Endothelial cell (in vitro differentiated cells): ENCODE measurements at places on chromosomes 7 and 10.

DNA sequence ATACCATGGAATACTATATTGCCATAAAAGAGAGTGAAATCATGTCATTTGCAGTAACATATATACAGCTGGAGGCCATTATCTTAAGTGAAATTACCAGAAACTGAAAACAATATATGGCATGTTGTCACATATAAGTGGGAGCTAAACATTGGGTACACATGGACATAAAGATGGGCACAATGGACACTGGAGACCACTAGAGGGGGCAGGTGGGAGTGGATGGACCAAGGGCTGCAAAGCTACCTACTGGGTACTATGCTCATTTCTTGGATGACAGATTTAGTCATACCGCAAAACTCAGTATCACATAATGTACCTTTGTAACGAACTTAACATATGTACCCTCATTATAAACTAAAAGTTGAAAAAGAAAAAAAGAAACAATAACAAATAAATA is 1167.6 kb downstream of the NXPH1 start:
- no peaks in the 10 kb centered on the region for H3K36me3 ChIP-seq
- no peaks in the 10 kb centered on the region for H3K27me3 ChIP-seq
- no peaks in the 10 kb centered on the region for H3K4me1 ChIP-seq
- no peak overlapping the region for H3K4me3 ChIP-seq

DNA sequence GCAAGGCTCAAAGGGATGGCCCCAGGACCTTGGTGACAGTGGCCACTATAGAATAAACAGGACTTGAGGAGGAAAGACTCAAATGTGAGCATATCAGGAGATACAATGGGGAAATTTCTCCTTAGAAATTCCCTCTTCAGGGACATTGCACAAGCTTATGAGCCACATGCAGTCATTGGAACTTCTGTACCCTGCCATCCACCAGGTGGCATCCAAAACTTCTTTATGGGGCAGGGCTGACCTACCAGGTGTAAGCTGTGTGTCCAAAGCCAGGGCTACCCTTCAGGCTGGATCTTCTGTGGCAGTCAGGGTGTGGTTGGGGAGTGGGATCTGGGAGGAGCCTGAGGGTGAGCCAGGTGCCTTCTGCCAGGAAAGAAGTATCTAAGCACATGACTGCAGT is 36.6 kb upstream of the LRRC18 start:
- peak; percentile 35 for DNase-seq
- no peaks in the 10 kb centered on the region for H3K36me3 ChIP-seq
- H3K27me3 ChIP-seq = peaks cover 8% of the 10 kb centered on the region
- no peak overlapping the region for H3K4me3 ChIP-seq
- no peak overlapping the region for H3K27ac ChIP-seq

DNA sequence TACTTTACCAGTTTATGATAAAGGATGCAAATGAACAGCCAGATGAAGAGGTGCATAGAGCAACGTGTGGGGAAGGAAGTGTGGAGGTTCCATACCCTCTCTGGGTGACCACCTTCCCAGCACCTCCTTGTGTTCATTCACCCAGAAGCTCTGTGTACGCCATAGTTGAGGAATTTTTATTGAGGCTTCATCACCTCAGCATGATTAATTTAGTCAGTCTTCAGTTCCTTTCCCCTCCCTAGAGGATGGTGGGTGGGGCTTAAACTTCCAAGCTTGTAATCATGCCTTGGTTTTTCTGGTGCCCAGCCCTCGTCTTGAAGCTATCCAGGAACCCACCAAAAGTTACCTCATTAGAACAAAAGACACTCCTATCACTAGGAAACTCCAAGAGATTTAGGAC is 162.7 kb downstream of the PLCE1 start:
- H3K27ac ChIP-seq = no peak overlapping the region
- no peaks in the 10 kb centered on the region for H3K4me1 ChIP-seq
- H3K27me3 ChIP-seq = no peaks in the 10 kb centered on the region
- no peak overlapping the region for H3K4me3 ChIP-seq
- no peak for DNase-seq

DNA sequence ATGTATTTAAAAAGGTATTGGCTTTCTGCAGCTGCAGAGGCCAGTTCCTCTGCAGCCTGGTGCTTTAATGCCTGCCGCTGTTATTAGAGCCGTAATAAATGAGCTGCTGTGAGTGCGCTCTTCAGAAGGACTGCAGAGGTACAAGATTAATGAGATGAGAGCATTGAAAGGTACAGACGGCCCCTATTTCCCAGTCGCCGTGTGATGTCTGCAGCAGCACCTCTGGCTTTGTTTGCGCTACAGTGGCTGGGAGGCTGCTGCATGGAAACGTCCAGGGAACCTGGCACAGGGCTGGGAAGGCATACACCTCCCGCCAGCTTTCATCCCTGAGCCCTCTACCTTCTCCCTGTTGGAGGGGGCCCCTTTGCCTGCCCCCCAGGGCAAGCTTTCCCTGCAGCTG is 383.8 kb upstream of the ZMIZ1 start:
- no peaks in the 10 kb centered on the region for H3K4me1 ChIP-seq
- no peak for DNase-seq
- no peak overlapping the region for H3K27ac ChIP-seq
- no peaks in the 10 kb centered on the region for H3K36me3 ChIP-seq
- H3K4me3 ChIP-seq = no peak overlapping the region
- peaks cover 4% of the 10 kb centered on the region for H3K27me3 ChIP-seq

GRCh38 chr10:47031211-47031900 is 120.1 kb downstream of the PTPN20 start:
- no peak overlapping the region for H3K4me3 ChIP-seq
- no peak for DNase-seq
- H3K4me1 ChIP-seq = no peaks in the 10 kb centered on the region
- no peak overlapping the region for H3K27ac ChIP-seq

DNA sequence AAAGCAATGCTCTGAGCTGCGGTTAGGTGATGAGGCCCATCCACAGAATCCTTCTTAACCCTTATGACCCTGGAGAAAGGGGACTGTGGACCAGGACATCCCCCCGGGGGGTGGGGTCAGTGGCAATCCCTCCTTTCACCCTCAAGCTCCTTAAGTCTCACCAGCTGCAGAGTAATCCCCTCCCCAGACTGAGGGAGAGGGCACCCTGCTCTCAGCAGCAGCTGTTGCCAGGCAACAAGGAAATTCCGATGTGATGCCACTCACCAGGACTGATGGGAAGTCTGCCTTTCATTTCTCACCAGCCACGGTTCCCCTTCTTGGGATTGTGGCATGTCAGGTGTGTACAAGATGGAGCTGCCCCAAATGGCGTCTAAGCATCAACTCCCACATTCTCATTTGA is 129.6 kb downstream of the DOCK1 start:
- H3K27me3 ChIP-seq = peaks cover 1% of the 10 kb centered on the region
- no peaks in the 10 kb centered on the region for H3K4me1 ChIP-seq
- DNase-seq = no peak
- peaks cover 38% of the 10 kb centered on the region for H3K36me3 ChIP-seq

DNA sequence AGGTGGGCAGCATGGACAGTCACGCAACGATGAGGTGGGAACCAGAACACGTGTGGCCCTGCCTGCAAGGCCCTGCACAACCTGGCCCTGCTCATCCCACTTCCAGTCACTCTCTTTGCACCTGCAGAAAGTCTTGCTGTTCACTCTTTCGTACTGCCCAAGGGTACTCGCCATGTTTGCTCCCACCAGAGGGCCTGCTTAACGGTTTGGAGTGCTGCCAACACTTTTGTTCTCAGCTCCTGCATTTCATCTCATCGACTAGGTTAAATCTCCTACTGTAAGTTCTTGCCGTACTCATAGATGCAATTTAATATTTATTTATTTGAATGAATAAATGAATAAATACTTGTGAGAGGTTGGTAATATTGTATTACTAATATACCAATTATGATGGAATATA is 315.3 kb downstream of the SDK1 start:
- H3K36me3 ChIP-seq = no peaks in the 10 kb centered on the region
- H3K4me1 ChIP-seq = no peaks in the 10 kb centered on the region
- peaks cover 1% of the 10 kb centered on the region for H3K27me3 ChIP-seq
- no peak for DNase-seq
- no peak overlapping the region for H3K27ac ChIP-seq
- no peak overlapping the region for H3K4me3 ChIP-seq

DNA sequence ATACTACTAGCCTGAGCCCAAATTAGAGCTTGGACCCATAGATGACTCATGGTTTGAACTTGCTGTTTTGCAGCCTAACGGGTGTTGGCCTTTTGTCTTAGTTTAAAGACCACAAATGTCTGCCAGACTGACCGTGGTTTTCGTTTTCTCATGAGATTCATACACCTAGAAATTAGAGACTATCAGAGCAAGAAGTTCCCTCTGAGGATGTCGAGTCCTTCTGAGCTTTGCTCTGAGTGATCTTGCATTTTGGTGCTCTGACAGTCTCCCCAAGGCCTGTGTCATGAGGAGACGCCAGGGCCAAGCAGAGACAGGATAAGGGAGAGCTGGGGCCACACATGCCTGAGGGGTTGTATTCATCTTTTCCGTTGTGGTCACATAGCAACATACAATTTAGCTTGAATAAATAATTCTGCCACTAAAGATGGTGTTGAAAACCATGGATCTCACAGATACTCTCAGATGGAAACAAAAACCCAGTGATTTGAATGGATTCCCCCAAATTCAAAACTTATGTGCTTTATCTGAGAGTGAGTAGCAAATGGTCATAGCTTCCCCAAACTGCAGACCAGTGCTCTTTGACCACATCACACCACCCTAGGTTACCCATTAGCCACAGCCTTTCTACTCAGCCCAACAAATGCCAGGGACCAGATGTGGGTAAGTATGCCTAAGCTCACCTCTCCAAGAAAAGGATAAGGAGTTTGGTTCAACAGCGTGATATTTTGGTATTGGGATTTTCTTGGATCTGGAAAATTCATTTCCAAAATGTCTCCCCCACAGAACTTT is 762.0 kb upstream of the IGFBP3 start:
- no peak for DNase-seq
- H3K36me3 ChIP-seq = no peaks in the 10 kb centered on the region
- H3K27ac ChIP-seq = no peak overlapping the region
- H3K4me3 ChIP-seq = no peak overlapping the region

DNA sequence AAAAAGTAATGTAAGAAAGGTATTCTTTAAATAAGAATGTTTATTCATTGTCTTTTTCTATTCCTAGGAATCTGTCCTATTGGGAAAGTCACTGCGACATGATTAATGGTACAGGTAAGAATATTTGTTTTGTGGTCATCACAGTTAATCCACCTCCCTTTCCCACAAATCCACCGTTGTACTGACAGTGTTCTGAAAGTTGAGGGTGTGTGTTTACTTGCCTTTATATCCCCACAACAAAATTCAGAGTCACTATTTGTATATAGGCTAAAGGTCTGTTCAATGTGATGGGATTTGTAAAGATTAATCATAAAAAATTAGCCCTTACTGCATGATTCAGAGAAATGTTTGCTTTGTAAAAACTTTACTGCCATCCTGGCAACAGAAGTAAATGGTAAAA is 27.9 kb downstream of the CD36 start:
- H3K27me3 ChIP-seq = peaks cover 3% of the 10 kb centered on the region
- H3K36me3 ChIP-seq = no peaks in the 10 kb centered on the region
- no peak overlapping the region for H3K27ac ChIP-seq
- no peak for DNase-seq

- H3K4me1 ChIP-seq = peaks cover 3% of the 10 kb centered on the region
- no peak for DNase-seq
- no peak overlapping the region for H3K27ac ChIP-seq
These were observed 14.8 kb upstream of the ADARB2 start for GRCh38 chr10:1752153-1752552.

- H3K36me3 ChIP-seq = peaks cover 4% of the 10 kb centered on the region
- peaks cover 2% of the 10 kb centered on the region for H3K4me1 ChIP-seq
- peak; percentile 24 for DNase-seq
- H3K4me3 ChIP-seq = peak overlapping the region; percentile 97
- H3K27me3 ChIP-seq = peaks cover 5% of the 10 kb centered on the region
These were observed 42.4 kb upstream of the FAM20C start for GRCh38 chr7:149791-150636.

DNA sequence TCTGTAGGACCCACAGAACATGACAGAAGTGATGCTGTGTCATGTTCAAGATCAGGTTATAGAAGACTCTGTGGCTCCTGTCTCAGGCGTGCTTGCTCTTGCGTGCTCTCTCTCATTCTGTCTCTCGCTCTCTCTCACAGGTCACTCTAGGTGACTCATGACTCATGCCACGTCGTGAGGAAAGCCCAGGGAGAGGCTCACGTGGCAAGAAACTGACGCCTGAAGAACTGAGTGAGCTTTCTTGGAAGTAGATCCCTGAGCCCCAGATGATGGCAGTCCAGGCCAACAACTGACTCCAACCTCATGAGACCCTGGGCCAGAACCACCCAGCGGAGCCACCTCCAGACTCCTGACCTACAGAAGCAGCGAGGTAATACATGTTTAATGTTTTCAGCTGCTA is 103.3 kb downstream of the DNMBP start:
- peaks cover 9% of the 10 kb centered on the region for H3K27me3 ChIP-seq
- H3K4me3 ChIP-seq = no peak overlapping the region
- H3K36me3 ChIP-seq = peaks cover 35% of the 10 kb centered on the region
- no peak for DNase-seq
- peaks cover 20% of the 10 kb centered on the region for H3K4me1 ChIP-seq

- H3K27ac ChIP-seq = no peak overlapping the region
- H3K4me3 ChIP-seq = no peak overlapping the region
- H3K4me1 ChIP-seq = peaks cover 10% of the 10 kb centered on the region
- no peak for DNase-seq
- peaks cover 2% of the 10 kb centered on the region for H3K27me3 ChIP-seq
These were observed 29.2 kb upstream of the RTKN2 start for GRCh38 chr10:62297857-62298256.

GRCh38 chr10:112487964-112488363 is 40.9 kb downstream of the VTI1A start:
- no peak overlapping the region for H3K4me3 ChIP-seq
- no peak for DNase-seq
- H3K4me1 ChIP-seq = peaks cover 2% of the 10 kb centered on the region
- H3K27ac ChIP-seq = no peak overlapping the region
- H3K27me3 ChIP-seq = no peaks in the 10 kb centered on the region
- H3K36me3 ChIP-seq = no peaks in the 10 kb centered on the region

- no peaks in the 10 kb centered on the region for H3K36me3 ChIP-seq
- H3K27me3 ChIP-seq = no peaks in the 10 kb centered on the region
- H3K4me1 ChIP-seq = no peaks in the 10 kb centered on the region
These were observed 76.4 kb upstream of the LRRC17 start for GRCh38 chr7:102836191-102836919.

DNA sequence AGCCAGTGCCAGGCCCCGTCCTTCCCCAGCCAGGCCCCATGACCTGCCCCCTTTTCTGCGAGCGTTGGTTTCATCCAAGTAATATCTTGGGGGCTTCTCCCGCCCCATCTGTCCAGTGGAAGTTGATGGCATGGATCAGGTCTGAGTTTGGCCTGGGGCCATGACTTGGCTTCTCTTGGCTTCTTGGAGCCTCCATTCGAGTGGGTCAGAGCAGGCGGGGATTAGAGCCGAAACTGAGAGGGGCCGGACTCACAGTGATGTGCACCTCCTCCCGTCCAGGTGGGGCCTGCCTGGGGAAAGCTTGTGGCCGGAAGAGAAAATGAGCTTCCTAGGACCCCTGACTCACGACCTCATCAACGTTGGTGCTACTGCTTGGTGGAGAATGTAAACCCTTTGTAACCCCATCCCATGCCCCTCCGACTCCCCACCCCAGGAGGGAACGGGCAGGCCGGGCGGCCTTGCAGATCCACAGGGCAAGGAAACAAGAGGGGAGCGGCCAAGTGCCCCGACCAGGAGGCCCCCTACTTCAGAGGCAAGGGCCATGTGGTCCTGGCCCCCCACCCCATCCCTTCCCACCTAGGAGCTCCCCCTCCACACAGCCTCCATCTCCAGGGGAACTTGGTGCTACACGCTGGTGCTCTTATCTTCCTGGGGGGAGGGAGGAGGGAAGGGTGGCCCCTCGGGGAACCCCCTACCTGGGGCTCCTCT is 15.1 kb upstream of the LIMK1 start:
- H3K36me3 ChIP-seq = no peaks in the 10 kb centered on the region
- no peak overlapping the region for H3K4me3 ChIP-seq
- H3K4me1 ChIP-seq = no peaks in the 10 kb centered on the region
- H3K27ac ChIP-seq = no peak overlapping the region
